ENCODE measurements at places on chromosomes 3 and 15.
A peak's percentile ranks its signal among the peaks of the same experiment; 100 is the strongest.

DNA sequence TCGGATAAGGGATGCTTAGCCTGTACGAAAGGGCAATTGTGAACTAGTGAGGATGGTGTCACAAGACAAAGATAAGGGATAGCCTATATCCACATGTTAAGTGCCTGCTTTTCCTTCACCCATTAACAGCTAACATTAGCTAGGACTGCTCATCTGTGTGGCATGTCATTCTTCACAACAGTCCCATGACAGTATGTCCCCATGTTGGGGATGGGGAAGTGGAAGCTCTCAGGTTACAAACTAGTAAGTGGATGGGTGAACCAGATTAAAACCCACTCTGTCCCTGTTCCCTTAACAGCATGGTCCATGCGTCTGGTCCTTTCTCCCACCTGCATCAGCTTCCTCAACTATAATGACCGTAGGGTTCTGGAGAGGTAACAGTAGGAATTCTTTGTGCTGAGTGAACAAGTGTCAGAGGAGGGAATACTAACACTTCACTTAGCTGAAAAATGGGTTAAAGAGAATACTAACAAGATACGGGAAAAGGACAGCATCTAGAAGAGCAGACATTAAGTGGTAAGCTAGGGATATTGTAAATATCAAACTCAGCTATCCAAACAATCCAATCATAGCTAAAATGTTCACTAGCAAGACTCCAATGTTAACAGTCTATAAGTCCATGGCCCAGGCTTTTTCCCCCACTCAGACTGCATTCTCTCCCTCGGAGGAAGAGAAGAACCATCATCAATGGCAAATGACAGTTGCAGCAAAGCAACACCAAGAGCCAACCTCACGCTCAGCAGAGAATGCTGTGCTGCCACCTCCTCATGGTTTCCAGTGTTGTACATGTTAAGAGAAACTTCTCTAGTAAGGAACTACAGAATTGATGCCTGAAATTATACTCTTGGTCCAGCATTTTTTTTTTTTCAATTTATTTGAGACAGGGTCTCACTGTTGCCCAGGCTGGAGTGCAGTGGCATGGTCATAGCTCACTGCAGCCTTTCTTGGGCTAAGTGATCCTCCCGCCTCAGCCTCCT lies 5.0 kb downstream of the RPLP1 start:
- DNase-seq = no peak

DNA sequence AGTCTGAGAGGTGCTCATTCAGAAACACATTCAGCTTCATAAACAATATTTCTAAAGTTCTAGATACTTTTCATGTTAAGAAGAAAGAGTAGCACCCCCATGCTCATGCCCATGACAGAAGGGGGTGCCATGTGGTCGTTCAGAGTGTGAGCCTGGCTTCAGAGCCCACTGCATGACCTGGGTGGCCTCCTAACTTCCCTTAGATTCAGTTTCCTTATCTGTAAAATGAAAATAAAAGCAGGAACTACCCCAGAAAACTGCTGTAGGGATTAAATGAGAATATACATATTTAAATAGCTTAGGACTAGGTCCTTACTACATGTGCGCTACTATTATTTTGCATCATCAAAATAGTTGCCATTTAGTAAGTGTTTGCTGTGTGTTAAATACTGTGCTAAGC lies 69.2 kb downstream of the ABHD5 start:
- DNase-seq = no peak

DNA sequence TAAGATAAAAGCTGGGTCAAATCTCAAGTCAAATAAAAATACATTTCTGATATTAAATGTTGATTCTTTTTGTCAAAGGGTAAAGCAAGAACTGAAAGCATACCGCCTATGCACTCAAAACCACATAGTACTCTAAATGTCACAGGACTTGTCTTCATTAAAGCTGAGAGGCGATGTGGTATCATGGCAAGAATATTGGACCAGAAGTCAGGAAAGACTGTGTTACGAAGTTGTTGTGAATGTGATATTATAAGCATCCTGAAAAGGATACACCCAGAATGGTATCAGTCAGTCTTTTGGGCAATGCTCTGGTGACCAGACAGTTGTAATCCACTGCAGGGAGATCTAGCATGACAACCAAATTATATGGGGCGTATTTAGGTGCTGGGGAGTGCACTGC lies 33.8 kb downstream of the TIGIT start:
- no peak for DNase-seq

DNA sequence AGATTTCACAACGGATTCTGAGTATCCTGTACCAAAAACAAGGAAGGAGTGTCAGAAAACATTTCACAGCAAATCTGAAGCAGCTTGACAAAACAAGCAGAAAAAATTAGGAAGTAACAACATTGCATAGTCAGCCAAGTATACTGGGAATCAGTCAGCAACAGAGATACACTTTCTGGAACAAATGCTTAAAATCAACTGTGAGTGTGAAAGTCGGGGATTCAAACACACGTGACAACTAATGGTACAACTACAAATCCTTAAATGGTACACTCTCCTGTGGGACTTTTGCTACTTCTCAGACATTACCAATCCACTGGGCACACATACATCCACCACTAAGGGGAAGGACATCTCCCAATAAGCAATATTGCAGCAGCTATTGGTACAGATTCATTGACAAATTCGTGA lies 296.6 kb upstream of the MME start:
- DNase-seq = no peak

GRCh38 chr15:89089316-89090230 lies 1.3 kb downstream of the ABHD2 start:
- DNase-seq = no peak

DNA sequence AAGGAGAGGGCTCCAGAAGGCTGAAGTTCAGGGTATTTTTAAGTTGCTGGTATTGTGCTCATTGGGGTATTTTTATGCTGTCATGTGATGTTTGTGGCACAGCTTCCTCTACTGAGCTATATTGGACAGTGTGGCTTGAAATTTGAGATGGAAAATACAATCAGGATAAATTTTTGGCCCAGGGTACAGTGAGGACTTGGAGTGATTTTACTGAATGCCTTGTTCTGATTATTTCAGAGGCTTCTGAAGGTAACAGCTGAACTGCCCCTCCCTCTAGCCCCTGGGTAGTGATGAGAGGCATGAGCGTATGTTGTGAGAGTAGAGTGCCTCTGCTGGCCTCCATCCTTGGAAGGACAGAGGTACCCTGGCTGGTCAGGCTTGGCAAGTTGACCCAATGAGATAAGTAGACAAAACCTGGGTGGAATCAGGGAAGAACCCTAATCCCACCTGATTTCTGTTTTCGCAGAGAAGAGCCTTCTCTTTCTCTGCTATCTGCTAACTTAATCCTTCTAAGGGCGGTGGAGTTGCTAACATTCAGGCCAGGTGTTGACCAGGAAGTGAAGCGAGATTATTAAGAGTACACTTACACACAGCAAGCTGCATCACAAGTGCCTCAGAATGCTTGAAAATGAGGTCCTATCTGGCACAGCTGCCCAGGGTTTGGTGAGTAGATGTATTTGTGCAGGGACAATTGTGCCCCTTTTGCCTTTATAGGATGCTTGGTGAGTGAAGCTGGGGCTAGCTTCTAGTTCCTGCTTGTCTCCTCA lies 98.1 kb upstream of the CLSTN2 start:
- no peak for DNase-seq

GRCh38 chr15:88155310-88155709 lies 101.2 kb downstream of the NTRK3 start:
- no peak for DNase-seq

- no peak for DNase-seq
Observed at GRCh38 chr3:66208189-66208588, 12.6 kb upstream of the SLC25A26 start.

- peak; percentile 97 for DNase-seq
Observed at GRCh38 chr15:92158426-92158825, 235.3 kb upstream of the ST8SIA2 start.

- DNase-seq = no peak
Observed at GRCh38 chr15:89810837-89811236, 3.8 kb downstream of the ANPEP start.

GRCh38 chr3:109643590-109643989 lies 306.2 kb upstream of the DPPA4 start:
- DNase-seq = peak; percentile 18

DNA sequence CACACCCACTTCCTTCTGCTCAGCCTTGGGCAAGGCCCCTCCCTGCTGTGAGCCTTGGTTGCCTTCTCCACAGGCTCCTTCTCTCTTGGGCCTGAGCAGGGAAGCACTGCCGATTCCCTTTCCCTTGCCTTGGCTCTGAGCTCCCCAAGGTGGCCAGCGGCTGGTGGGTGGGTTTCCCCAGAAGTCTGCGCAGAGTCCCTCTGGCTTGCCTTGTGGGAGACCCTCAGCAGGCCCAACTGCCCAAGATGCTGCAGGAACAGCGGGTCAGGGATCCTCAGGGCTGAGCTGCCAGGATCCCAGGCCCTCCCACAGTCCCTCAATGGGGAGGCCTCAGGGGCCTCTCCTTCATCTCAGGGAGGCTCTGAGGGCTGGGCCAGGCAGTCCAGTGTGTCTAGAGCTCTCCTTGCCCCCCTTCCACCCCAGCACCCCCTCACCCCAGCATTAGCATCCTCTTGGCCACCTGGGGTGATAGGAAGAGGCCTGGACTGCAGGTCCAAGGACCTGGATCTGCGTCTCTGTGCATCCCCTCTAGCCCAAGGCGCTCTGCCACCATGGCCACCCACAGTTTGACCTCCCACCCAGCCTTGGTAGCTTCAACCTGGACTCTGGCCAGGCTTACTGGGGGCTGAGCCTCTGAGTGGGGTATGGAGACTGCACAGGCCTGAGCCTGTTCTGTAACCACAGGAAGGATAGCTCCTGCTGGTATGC lies 68.6 kb downstream of the EXOG start:
- DNase-seq = no peak

DNA sequence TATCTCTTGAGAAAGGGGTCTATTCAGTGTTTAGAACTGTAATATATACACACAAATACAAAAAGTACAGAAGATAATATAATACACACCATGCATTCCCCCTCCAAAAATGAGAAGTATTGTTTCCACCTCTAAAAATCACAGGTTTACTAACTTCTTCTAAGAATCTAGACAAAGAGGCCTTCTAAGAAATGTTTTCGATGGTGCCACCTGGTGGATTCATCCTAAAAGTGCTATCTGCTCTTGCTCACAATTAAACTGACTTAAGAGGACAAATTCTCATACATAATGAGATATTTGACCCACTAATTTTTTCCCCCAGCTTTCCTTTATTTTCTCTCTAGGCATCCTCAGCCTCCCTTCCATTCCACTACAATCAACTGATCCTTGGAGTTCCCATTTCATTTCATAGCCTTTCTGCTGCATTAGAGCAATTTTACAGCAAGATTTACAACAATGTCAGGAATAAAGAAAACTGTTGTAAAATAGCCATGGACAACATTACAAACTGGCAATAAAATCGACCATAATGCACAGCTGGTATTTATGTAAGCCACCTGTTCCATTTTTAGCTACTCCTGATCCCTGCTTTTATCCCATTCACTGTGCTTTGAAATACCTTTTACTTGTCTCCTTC lies 124.6 kb downstream of the ARRDC4 start:
- DNase-seq = peak; percentile 58

DNA sequence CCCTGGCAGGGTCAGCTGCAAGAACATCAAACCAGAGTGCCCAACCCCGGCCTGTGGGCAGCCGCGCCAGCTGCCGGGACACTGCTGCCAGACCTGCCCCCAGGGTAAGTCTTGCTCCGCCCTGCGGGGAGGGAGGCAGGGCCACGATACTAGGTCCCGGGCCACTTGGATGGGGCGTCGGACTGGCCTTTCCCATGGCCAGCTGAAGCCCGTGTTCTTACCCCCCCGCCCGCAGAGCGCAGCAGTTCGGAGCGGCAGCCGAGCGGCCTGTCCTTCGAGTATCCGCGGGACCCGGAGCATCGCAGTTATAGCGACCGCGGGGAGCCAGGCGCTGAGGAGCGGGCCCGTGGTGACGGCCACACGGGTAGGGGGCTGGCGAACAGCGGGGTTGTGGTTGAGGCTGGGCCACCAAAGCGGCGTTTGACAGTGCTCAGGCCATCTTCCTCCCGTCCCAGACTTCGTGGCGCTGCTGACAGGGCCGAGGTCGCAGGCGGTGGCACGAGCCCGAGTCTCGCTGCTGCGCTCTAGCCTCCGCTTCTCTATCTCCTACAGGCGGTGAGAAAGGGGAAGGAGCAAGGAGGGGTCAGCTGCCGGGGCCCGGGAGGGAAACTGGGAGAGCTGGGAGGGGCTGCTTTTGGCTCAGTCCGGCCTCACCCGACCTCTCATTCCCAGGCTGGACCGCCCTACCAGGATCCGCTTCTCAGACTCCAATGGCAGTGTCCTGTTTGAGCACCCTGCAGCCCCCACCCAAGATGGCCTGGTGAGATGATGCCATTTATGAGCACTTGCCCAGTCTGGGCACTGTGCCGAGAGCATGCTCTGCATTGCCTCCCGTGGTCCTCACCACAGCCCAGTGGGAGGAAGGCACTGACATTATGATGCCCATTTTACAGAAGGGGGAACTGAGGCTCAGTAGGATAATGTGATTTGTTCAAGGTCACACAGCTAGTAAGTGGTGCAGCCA lies 1.7 kb downstream of the CHRD start:
- DNase-seq = no peak

DNA sequence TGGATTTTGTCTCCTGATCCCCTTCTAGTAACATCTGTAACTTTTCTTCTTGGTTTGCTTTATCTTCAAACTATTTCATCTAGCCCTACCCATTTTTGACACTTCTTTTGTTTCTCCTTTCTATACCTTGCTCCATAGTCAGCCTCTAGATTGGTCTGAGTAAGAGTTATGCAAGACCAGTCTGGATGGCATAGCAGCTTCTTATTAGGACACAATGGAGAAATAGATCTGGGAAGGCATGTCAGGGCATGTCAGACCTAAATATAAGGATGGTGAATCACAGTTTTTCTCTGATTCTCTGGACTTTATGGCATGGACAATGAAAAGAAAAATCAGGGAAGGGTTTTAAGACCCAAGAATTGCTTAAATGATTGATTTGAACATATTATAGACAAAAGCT lies 452.5 kb downstream of the RAP2B start:
- DNase-seq = no peak

DNA sequence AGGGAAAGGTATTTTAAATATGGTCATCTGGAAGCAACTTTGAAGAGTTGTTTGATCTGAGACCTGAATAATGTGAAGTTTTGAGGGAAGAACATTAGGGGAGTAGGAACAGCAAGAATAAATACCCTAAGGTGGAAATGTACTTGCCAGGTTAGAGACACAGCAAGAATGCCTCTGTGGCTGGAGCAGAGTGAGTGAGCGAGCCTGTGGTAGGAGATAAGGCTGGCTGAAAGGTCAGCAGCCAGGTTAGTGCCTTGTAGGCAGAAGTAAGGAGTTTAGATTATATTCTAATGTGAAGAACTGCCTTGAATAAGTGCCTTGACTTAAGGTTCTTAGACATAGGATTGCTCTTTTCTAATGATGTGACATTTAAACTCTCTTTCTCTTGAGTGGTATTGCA lies 18.3 kb downstream of the LRRC49 start:
- DNase-seq = no peak

DNA sequence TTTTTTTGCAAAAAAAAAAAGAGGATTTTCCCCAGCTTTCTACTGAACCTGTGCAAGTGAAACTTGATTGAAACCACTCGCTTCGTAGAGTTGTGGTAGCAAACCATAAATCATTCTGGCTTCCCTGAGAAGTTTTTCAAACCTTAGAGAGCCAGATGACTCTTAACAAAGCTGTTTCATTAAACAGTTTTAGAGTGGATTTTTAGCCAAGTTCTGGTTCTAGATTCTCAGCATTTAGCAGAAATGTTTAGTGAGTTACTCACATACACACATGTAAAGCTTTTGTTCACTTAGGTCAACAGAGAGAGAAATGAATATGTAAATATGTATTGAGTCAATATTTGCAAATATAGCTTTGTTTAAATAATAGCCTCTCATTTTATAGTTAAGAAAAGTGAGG lies 18.1 kb upstream of the CCR9 start:
- no peak for DNase-seq
